ENCODE measurements at places on chromosomes 6 and 20.
A peak's percentile ranks its signal among the peaks of the same experiment; 100 is the strongest.

DNA sequence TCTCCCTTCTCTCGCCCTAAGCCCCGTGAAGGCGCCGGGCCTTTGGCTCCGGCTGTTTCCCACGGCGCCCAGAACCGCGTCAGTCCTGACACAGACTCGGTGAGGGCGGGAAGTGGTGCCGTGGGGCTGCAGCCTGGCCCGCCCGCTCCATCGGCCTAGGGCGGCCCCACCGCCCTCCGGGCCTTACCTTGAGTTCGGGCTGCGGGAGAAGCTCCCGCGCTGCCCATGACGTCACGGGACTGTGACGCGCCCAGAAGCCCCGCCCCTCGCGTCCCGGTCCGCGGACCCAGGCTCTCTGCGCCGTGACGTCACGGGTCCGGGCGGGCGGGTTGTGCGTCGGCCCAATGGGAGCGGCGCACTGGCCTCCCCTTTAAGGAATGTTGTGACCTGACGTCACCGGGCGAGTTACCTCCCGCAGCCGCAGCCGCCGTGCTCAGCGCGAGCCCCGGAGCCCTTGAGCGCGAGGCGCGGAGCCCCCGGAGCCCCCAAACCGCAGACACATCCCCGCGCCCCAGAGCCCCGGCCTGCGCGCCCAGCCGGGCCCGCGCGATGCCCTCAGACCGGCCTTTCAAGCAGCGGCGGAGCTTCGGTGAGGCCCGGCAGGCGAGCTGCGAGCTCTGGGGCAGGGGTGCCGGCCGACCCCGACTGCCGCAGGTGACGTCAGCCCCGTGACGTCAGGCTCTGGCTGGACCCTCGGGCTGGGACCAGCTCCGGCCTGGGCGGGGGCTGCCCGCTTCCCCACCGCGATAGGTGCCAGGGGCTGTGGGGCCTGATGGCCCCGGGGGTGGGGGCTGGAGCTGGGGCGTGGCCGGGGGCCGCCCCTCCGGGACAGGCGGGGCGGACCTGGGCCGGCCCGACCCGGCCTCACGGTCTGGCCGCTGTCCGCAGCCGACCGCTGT is at the start of gene MAP1LC3A:
Gene MAP1LC3A (plus strand): TSS at position 399 of the 899 bp plus-strand sequence. CDS start 151 bp downstream, at position 550.
- peak; percentile 98 for DNase-seq

GRCh38 chr6:97501853-97502252 is 218.8 kb upstream of the MMS22L start:
- DNase-seq, result peak; percentile 0

GRCh38 chr6:109702791-109703190 is 11.7 kb downstream of the FIG4 start:
- no peak for DNase-seq

- peak; percentile 48 for DNase-seq
Observed at GRCh38 chr6:85670573-85670972, 27.9 kb upstream of the SYNCRIP start.

DNA sequence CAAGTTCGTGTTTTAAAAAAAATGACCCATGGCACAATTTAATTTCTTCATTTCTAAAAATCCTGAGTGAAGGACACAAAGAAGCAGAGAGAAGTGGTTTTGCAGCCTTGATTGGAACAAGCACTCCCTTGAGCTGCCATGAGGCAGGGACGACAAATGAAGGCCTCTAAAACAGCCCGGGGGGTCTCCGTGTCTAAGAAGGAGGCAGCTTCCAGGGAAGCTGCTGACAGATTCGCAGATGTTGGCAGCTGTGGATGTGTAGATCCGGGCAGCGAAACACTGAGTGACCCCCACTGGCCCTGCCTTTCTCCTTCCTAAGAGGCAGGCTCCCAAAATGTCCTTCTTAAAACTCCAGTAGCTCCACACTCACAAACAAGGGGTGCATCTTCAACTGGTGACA is 9.6 kb upstream of the LBP start:
- DNase-seq, result no peak

GRCh38 chr6:106141441-106142237 is 55.5 kb downstream of the PRDM1 start:
- no peak for DNase-seq

DNA sequence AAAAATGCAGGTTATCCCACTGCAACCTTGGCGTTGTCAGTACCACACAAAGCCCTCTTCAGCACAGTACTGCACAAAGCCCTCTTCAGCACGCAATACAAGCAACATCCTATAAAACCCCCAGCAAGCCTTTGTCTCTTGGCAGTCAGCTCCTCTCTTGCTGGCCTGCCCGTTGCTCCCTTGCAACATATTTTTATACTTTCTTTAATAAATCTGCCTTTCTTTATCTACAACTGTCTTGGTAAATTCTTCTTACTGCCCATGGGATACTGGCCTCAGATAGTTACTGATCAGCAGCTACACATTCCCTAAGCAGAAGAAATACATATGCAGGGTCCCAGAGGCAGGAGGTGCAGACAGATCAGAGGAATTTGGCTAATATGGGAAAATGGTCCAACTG is 70.5 kb upstream of the MAP3K4 start:
- DNase-seq, result peak; percentile 2

GRCh38 chr20:42097741-42098140 is 479.6 kb upstream of the CHD6 start:
- DNase-seq, result no peak

DNA sequence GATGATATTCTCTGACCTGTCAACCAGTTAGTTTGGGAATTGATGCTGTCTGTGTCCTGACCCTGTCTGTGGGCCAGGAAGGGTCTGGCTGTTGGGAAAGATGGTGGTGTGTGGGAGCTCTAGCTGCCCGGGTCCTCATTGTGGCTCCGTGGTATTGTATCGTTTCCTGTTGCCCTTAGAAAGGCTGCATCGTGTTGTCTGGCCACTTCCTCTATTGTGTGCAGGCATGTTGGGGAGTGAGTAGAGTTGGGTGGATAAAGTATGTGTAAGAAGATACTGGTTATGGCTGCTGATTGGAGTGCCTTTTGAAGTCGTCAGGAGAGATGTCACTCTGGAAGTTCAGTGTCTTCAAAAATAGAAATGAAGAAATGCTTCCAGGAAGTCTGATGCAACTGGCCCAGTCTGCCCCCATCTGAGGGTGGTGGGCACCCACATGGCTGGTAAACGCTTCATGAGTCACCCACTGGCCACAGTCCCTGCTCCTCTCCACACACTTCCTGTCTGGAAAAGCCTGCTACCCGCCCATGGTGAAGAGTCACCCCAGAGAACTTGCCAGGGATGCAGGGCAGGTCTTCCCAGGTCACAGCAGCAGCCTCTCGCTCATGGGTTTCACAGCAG is 27.9 kb downstream of the PPARD start:
- peak; percentile 97 for DNase-seq

GRCh38 chr6:144468709-144469108 is 183.6 kb downstream of the UTRN start:
- DNase-seq, result no peak

DNA sequence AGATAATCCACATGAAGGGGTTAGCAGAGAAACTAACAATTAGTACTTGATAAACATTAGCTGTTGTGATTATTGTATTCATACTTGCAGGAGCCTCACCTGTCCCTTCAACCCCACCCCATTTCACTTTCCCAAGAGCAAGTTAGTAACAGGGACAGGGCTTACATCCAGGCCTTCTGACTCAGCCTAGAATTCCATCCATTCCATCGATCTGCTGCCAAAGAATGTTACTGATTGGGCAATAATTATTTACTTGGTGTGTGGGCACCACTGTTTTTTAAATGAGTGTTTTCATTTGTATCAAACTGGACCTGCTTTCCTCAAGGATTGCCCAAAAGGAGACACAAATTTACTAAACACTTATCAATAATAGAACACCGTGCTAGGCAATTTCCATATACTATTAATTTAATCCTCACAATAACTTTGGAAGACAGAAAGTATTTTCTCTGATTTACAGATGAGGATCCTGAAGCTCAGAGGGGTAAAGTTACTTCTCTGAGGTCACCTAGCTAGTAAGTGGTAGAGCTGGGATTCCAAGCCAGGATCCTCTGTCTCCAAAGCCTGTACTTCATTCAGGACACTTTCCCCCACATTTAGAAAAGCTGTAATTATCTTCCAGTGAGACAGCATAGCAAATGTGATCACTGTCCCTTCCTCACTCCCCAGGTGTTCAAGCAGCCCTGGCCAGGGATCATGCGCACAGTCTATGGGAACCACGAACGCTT is 32.8 kb downstream of the GSS start:
- peak; percentile 78 for DNase-seq

DNA sequence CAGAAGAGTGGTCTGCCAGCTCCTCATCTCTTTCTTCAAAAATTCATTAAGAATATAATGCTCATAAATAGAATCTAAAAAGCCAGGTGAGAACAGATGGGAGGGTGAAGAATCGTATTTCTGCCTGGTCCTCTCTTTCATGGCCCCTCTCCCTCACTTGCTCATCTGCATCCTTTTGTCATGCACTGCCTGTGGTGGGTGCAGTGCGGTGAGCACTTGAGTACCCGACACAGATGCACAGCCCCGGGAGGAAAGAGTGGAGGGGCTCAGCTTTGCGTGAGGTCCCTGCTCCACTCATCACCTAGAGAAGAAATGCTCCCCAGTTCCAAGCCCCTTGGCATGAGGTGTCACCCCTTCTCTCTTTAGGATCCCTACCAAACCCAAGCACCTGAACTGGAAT is 58.1 kb upstream of the GLP1R start:
- no peak for DNase-seq

GRCh38 chr6:148885136-148885865 is 138.5 kb downstream of the UST start:
- DNase-seq, result peak; percentile 83

- DNase-seq, result no peak
Observed at GRCh38 chr20:17627101-17627955, 54.7 kb downstream of the RRBP1 start.

All from fibroblast of skin of abdomen (primary cell).